Fibroblast of villous mesenchyme (primary cell): ENCODE measurements at places on chromosomes 16 and 17.

DNA sequence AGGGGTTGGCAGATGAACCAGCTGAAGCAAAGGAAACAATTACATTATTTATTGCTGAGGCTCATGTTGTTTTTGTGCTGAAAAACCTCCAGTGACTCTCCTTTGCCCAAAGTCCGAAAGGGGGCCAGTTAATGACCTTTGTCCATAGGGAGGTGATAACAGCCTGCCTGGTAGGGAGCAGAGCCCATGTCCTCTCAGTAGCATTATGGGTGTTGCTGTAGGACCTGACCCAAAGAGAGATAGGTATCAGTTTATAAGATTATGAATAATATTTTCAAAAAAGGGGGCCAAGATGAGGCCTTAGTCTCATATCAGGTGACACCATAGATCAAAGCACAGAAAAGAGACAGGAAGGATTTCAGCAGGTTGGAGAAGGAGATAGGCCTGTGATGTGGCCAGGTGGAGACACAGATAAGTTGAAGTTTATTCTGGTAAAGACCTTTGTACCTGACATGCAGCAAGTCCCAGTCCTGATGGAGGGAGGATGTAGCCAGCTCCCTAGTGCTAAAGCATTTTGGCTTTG is 55.1 kb downstream of the CENPV start:
- DNase-seq = no peak

GRCh38 chr16:73739049-73739769 is 557.4 kb upstream of the PSMD7 start:
- DNase-seq = no peak

GRCh38 chr17:67818110-67819002 is 6.9 kb upstream of the BPTF start:
- no peak for DNase-seq

- peak; percentile 20 for DNase-seq
Measured at GRCh38 chr17:10875984-10876555, 38.2 kb upstream of the PIRT start.

DNA sequence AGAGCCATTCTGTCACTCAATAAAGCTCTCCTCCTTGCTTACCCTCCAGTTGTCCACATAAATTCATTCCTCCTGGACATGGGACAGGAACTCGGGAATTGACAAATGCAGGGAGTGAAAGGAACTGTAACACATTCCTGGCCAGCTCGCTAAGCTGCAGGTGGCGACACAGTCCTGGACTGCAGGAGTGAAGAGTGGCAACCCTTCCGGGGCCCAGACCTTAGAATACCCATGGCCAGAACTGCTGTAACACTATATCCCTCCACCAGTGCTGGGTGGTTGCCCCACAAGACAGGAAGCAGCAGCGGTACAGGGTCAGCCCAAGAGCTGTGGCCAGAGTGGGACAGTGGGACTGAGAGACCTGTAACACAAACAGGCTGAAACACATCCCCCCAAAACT is 30.3 kb upstream of the KIF2B start:
- no peak for DNase-seq

- DNase-seq = no peak
Measured at GRCh38 chr17:15238676-15239422, 26.3 kb downstream of the PMP22 start.

GRCh38 chr17:7715936-7716886 is 1.3 kb upstream of the DNAH2 start:
- no peak for DNase-seq

DNA sequence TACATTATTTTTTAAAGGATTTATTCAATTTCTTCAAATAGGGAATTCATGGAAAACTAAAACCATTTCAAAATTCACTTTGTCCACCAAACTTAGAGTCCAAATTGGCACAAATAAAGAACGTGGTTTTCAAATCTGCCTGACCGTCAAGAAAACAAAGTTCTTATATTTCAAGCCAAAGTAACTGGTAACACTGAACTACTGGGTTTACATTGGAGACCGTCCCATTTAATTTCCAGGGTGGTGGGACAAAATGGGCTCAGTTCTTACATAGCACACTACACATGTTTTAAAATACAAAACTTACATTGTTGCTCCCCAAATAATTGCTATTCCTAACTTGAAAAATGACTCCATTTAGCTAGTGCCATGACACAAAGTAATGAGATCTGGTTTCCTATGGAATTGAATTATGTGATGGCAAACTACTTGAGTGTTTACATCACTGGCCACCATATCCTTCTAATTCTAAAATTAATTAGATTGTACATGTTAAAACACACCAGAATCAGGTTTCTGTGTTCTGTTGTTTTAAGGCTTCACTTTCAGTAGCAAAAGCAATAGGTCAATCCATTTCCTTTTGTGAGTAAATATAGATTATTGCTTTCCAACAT is 6.5 kb downstream of the PSME3IP1 start:
- no peak for DNase-seq

GRCh38 chr17:8466873-8467272 is 31.2 kb downstream of the NDEL1 start:
- no peak for DNase-seq
